SK-N-SH treated with all-trans-retinoic acid at 6 μM for 48 hours (cell line): ENCODE measurements at places on chromosomes 6 and 20.
A peak's percentile ranks its signal among the peaks of the same experiment; 100 is the strongest.

DNA sequence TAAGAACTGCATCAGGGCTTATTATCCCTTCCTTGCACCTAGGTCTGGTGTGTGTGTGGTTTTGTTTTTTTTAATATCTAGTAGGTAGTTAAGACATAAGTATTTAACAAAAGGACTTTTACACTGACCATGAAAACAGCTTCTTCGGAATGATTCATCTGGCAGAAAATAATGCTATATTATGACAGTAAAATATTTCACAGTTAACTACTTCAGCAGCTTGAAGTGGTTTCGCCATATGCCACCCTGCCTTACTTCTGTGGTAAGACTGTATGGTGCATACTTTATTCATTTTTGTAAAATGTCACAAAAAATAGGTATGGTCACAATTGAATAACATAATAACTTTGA is 858 bp upstream of the PTPRK start:
- no peak for ATAC-seq

GRCh38 chr20:48843057-48843806 is 15.4 kb upstream of the PREX1 start:
- ATAC-seq = no peak

GRCh38 chr6:27230758-27231111 is 16.8 kb upstream of the PRSS16 start:
- peak; percentile 11; the same call in 2 of the 3 replicates for ATAC-seq

DNA sequence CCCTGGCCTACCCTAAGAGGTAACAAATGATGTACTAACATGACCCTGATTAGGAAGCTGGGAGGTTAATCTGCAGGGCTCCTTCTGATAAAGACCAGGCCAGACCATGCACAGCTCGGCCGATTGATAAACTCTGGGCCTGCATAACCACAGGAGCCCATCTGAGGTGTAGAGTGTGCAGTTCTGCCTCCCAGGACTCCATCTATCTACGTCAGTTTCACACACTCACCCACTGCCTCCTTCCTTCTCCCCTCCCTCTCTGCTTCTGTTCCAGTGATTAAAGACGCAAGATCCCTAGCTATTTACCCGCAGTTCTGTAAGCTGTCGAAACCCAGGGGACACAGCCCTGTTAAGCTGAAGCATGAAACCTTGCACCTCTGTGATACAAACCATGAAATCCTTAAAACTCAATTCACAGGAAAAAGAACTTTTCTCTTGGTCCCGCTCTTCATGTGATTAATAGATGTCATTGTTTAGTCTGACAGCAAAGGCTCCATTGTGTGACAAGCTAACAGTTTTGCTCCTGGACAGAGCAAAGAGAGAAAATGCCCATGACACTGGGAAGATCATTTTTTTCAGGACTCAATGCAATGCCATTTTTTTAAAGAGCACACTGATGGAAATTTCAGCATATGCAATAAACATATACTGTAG is 470.6 kb downstream of the MAFB start:
- no peak for ATAC-seq

GRCh38 chr6:21309807-21310221 is 283.7 kb upstream of the SOX4 start:
- no peak for ATAC-seq

- ATAC-seq = no peak
These were observed 47.4 kb downstream of the TBPL1 start for GRCh38 chr6:134000443-134000842.

DNA sequence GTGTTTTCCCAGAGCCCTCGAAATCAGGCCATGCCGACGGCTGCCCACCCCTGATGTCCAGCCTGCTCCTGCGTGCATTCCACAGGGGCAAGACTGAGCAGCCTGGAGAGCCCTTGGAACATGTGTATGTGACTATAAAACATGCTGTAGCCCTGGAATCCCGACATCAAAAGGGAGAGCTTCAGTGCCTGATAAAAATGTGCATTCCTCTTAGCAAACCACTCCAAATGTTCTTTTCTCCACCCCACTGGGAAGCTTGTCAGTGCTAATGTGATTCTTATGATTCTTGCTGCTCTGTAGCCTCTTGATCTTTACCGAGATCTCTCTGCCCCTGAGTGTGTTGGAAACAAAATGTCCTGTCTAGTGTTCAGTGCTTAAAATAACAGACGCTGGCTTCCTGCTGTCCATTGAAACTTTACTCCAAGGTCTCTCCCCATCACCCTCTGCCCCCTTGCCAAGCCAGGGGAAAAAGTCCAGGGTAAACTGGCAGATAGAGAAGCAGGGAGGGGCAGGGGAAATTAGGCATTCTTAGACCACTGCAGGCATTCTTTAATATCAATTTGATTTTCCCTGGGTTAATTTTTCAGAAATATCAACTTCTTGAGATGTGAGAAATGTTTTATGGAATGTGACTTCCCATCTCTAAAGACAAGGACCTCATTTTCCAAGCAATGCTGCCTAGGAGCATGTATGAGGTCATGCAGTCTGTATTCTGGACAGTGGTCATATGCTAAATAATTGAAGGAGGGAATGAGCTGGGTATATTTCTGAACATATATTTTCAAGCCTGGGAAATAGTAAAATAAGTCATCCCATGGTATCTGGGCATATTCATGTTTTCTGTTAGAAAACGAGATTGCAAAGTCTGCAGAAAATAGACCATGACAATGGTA is 73.8 kb upstream of the ISM1 start:
- no peak for ATAC-seq

DNA sequence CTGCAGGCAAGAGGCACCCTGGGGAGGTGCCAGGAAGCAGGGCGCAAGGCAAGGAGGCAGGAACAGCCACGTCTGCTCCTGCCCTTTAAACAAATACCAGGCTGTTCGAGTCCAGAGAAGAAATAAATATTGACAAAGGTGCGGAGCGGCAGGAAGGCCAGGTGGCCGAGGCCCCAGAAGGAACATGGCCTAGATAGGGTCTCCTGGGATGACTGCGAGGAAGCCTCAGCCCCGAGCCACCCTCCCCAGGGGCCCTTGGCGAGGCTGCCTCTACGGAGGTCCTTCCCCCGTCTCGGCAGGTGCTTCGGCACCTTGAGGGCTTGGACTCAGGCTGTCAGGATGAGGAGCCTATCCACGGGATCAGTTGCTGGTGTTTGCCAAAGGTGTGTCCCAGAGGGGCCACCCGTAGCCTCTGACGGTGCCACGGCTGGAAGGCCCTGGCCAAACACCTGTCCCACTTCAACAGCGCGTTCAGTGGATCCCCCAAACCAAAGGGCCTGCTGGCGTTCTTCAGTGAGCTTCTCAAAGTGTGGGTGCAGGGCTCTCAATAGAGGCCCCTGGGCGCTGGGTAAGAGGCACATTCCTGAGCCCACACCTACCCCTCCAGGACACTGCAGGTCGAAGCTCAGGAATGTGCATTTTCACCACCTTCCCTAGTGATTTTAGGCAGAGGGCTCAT is 39.8 kb downstream of the SNX5 start:
- no peak for ATAC-seq

DNA sequence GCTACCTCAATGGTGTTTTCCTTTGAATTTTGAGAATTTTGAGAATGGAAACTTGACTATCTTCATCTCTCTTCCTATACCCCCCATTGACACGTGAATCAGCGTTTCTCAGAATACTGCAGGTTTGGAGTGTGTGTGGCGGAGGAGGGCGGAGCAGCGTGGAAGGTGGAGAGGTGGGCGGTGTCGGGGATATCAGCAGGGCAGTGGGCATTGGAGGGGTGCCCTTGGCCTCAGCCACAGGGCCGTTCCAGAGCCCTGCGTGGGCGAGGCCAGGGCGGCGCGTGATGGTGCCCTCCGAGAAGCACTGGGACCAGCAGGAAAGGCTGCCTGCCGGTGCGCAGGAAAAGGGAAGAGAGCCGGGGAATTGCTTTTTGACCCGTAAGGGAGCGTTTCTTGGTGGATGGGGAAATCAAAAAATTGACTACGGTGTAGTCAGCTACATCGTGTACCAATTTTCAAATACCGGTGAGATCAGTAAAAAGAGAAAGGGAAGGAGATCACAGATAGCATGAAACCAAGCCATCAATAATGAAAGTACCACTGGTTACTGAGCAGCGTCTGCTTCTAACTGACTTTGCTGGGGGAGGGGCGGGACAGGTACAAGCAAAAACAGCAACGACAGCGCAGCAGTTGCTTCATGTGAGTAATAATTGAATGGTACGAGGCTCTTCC is 82.7 kb upstream of the DUSP22 start:
- no peak; the same call in 2 of the 3 replicates for ATAC-seq

DNA sequence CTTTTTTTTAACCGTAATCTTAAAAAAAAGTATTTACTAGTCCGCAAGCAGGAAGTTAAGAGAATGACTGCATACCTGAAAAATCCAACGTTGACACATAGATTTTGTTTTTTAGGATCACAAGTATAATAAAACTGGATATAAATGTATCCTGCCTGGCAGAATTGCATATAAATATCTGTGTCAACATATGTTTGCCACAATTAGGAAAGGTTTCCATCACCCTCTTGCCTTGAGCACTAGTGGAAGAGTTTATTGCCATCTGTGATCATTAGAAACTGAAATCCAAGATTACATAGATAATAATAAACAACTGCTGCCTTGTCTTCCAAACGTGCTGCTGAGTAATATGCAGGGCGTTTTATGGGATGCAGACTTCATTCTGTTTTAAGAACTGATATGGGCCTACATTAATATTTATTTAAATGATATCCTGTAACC is 27.9 kb downstream of the PLEKHG1 start:
- ATAC-seq = no peak

- ATAC-seq = no peak
These were observed at the start of gene TREM1 for GRCh38 chr6:41286544-41287346. TSS of gene TREM1 (minus strand) at chr6:41286682. CDS start at chr6:41286655, 27 bp downstream.

- no peak for ATAC-seq
These were observed 12.1 kb downstream of the TRAPPC3L start for GRCh38 chr6:116533233-116533957.

- ATAC-seq = no peak
These were observed 139.6 kb downstream of the KIF6 start for GRCh38 chr6:39585641-39586040.

GRCh38 chr20:13418263-13419229 is 197.5 kb downstream of the ISM1 start:
- ATAC-seq = no peak

DNA sequence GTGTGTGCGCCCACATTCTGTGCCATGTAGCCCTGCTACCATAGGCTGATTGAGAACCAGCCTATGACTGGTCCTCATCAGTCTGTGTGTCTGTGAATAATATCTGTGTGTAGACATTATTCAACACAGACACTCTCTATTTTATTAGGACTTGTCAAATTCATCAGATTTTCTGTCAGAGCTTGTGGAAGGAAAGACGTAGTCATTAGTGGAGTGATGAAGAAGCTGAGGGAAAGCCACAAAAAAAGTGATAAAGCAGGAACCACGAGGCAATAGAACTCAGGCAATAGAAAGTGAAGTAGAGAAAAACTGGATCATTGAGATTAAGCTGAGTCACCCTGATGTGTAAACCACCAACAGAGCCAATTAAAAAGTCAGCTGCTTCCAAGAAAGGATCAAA is 122.2 kb upstream of the MARCKS start:
- no peak for ATAC-seq

GRCh38 chr6:135451617-135452190 is 45.8 kb downstream of the AHI1 start:
- peak; percentile 48; the same call in 2 of the 3 replicates for ATAC-seq

- ATAC-seq = no peak
These were observed 46.1 kb downstream of the FAM50B start for GRCh38 chr6:3895312-3895653.

DNA sequence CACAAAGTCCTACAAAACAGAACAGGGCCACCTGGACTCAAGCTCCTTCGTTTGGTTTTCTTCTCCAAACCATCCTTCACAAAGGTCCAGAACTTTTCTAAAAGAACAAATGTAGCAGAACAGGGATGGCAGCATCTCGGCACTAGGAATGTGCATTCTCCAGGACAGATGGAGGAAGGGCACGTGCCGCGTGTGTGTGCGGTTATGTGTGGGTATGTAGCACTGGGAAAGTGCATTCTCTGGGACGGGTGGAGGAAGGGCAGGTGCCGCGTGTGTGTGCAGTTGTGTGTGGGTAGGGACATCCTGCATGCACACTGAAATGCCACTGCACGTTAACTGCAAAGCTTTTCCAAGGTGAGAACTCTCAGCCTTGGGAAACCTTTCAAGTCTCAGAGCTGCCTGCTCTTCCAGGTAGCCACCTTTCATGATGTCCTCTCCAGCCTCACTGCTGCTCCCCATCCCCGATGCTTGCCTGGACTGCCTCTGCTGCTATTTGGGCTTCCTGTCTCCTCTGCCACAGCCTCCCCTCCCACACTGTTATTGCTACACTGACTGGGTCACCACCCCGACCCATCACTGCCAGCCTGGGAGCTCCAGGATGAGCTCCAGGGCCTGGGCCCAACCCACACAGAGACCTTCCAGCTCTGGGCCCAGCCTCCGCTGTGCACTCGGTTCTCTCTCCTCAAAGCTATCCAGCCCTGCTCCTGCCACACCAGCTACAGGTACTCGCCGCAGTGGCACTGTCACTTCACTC is 47.6 kb downstream of the EZR start:
- no peak for ATAC-seq

GRCh38 chr20:16043931-16044330 is 529.3 kb downstream of the KIF16B start:
- ATAC-seq = no peak

GRCh38 chr6:169450097-169450496 is 196.5 kb upstream of the THBS2 start:
- ATAC-seq = no peak

GRCh38 chr6:87945181-87945580 is 102.5 kb upstream of the SPACA1 start:
- no peak for ATAC-seq

GRCh38 chr6:97963193-97963592 is 680.2 kb upstream of the MMS22L start:
- peak; percentile 97 for ATAC-seq

- no peak for ATAC-seq
These were observed 42.2 kb downstream of the FLRT3 start for GRCh38 chr20:14295238-14295637.

GRCh38 chr6:168133168-168133561 is 54.2 kb upstream of the FRMD1 start:
- no peak for ATAC-seq

DNA sequence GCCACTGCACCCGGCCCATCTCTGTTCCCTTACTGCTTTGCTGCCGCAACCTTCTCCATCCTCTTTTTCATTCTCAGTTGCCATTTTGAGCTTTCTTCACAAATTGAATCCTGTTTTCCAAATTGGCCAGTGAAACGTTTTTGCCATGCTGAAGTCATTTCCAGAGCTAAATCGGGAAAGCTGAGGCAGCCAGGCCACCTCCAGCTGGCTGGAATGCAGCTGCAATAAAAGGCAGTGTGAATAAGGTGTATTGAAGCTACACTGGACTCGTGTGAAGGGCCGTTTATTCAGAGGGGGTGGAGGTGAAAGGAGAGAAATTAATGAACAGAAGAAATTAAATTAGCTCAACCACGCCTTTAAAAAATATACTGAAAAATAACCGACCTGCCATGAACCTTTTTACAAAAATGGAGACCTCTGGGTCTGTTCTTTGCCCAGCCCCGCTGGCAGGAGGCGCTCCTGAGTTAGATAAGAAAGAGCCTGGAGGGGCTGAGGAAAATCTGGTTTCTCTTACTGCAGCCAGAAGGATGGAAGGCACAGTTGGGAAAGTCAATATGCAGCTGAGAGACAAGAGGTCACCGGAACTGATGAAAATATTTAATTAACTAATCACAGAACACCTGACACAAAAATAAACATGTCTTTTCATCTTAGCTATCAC is 283.9 kb downstream of the FOXC1 start:
- ATAC-seq = 0 out of 3 replicates have a peak, but pooled peaks have one; percentile 31

- no peak for ATAC-seq
These were observed 34.4 kb downstream of the SLC52A3 start for GRCh38 chr20:733861-734260.

- ATAC-seq = no peak
These were observed 79.7 kb downstream of the EDN1 start for GRCh38 chr6:12369781-12370262.

GRCh38 chr20:11234181-11234580 is 560.4 kb upstream of the JAG1 start:
- no peak for ATAC-seq

- no peak for ATAC-seq
These were observed 2.9 kb downstream of the TNNC2 start for GRCh38 chr20:45823949-45824835.
